ENCODE measurements at places on chromosomes 11 and 22.

DNA sequence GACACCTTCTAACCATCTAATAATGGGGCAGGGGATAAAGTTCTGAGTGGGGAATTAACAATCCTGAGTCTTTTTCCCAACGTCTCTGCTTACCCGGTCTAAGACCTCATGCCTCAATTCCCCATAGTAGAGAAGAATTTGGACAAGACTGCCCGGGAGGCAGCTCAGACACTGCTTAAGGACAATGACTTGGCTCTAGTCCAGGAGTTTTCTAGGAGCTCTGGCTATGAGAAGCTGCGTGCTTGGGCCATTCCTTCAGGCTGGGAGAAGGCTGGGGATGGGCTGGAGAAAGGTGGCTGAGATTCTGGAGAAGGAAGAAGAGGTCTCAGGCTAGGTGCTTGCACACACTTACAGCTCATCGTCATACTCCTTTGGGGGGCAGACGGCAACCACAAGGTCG is 19.8 kb upstream of the ABCC8 start:
- no peak for DNase-seq

DNA sequence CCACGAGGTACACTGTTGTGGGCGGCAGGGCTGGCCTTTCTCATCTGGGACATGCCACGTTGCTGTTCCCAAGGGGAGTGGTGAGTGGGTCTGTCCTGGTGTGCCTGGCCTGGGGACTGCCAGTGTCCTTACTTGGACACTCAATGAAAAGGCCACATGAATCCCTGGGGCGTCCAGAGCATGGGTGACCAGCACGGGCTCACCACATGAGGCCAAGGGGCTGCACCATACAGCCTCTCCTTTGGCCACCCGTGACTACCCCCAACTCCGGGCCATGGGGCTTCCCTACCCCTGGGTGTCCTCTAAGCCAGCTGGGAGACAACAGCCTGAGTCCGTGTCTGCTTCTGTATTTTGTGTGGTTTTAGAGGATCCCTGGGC is 20.2 kb upstream of the TXNRD2 start:
- DNase-seq: no peak

DNA sequence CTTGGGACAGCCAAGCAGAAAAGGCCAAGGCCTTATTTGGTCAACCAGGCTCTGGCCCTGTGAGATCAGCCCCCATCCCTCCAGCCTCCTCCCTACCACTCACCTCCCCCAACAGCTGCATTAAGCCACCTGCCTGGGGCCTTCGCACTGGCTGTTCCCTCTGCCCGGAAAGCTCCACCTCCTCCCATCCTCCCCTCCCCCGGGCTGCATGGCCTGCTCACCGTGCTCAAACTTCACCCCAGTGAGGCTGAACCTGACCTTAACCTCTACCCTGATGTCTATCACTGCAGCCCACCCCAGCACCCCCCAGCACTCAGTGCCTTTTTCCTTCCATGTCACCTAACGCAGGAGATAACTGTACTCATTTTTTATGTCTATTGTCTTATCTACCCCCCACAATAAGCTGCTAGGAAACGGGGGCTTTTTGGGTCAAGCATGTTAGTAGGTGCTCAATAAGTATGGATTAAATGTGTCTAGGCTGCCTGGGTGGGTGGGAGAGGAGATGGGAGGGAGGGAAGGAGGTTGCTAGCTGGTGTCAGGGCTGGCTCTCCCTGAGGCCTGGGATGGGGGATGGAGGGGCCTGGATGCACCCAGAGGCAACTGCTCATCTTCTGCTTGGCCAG is 912 bp downstream of the PTPRCAP start:
- no peak for DNase-seq

DNA sequence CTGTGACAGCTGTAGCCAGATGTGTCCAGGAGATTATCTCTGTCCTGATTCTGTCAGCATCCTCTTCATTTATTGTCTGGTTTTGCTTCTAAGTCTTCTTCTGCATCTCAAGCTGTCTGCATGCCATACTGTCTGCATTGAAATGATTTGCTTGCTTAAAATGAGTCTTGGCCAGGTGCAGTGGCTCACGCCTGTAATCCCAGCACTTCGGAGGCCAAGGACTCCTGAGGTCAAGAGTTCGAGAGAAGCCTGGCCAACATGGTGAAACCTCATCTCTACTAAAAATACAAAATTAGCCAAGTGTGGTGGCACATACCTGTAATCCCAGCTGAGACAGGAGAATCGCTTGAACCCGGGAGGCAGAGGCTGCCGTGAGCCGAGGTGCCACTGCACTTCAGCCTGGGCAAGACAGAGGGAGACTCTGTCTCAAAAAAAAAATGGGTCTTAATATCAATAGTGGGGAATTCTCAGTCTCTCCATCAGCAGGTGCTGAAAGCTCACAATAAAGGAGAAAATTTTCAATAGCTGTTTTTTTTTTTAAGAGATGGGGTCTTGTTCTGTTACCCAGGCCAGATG is 39.2 kb upstream of the AMPD3 start:
- DNase-seq: no peak

- DNase-seq: peak; percentile 57
These were observed at the start of gene ANO5 for GRCh38 chr11:22192642-22193347. Gene ANO5 (plus strand): TSS chr11:22193085. CDS start chr11:22193493, 408 bp downstream.

- no peak for DNase-seq
These were observed 48.2 kb downstream of the MOB2 start for GRCh38 chr11:1438261-1438966.

GRCh38 chr11:13415201-13415600 is 47.8 kb downstream of the BTBD10 start:
- DNase-seq: no peak

GRCh38 chr11:20966489-20966888 is 297.1 kb downstream of the NELL1 start:
- no peak for DNase-seq

- DNase-seq: no peak
These were observed 173.2 kb downstream of the KIF18A start for GRCh38 chr11:27934830-27935145.
